ENCODE measurements at places on chromosomes 13 and 19.
A peak's percentile ranks its signal among the peaks of the same experiment; 100 is the strongest.

DNA sequence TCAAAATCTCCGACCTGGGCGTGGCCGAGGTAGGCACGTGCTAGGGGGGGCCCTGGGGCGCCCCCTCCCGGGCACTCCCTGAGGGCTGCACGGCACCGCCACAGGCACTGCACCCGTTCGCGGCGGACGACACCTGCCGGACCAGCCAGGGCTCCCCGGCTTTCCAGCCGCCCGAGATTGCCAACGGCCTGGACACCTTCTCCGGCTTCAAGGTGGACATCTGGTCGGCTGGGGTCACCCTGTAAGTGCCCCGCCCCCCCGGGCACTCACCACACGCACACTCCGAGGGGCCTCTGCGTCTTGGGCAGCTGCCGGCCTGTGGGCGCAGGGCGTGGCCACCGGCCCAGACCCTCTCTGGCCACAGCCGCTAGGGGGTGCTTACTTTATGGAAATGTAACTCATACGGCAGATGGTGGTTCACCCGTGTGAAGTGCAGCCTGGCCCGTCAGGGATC is 14.9 kb downstream of the STK11 start:
- no peak for DNase-seq

DNA sequence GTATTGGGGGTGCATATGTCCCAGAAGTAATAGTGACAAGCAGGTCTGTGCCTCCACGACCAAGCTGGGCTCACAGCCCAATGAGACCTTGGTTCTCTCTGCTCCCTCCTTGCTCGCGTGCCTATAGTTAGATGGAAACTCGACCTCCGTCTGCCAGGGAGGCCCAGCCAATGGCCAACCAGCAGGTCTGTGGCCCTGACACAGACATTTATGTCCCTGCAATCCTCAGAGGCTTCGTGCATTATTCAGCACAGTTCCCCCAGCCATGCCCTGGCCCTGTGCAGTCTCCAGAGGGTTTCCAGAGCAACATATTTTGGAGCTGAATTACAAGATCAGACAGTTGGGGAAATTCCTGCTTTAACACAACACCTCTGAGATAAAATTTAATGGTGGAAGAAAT is 105.1 kb downstream of the UQCRFS1 start:
- no peak for DNase-seq

GRCh38 chr13:25881136-25881926 is 170.5 kb downstream of the SHISA2 start:
- DNase-seq = no peak

GRCh38 chr19:29428071-29428470 is 97.7 kb upstream of the VSTM2B start:
- no peak for DNase-seq

DNA sequence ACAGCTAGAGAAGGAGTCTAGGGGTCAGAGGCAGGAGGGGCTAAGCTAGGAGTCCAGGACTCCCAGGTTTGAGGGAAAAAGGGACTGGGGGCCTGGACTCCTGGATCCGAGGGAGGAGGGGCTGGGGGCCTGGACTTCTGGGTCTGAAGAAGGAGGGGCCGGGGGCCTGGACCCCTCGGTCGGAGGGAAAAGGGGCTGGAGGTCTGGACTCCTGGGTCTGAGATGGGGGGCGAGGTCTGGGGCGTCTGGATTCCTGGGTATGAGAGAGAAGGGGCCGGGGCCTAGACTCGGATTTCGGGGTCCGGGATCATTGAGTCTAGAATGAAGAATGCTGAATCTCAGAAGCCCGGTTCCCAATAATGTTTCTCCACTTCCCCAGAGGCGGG is 18.5 kb downstream of the BRSK1 start:
- no peak for DNase-seq

DNA sequence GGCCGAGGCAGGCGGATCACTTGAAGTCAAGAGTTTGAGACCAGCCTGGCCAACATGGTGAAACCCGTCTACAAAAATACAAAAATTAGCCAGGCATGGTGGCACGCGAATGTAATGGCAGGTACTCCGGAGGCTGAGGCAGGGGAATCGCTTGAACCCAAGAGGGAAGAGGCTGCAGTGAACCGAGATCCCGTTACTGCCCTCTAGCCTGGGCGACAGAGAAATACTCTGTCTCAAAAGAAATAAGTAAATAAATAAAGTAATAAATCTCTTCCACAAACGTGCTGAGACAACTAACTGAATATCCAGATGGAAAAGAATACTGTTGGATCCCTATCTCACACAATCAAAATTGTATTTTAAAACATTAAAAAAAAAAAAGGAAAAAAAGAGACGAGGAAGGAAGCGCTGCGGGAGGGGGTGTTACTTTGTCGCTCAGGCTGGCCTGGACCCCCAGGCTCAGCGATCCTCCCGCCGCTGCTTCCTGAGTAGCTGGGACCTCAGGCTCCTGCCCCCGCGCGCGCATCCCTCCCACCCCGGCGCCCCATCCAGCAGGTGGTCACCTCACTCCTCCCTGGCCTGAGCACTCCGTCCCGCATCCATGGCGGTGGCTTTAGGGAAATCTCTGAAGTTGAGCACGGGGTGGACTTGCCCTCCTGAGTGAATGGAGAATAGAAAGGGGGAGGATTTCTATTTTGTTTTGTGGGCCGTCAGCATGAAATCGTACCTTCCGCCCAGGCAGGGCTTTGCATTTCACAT is 628 bp upstream of the ZNF813 start:
- DNase-seq = peak; percentile 48

- DNase-seq = no peak
Observed at GRCh38 chr13:26487781-26488180, 69.7 kb upstream of the WASF3 start.

GRCh38 chr13:67538906-67539305 is 308.8 kb upstream of the PCDH9 start:
- DNase-seq = no peak

GRCh38 chr19:15417699-15418098 is 1.1 kb downstream of the AKAP8L start:
- no peak for DNase-seq

DNA sequence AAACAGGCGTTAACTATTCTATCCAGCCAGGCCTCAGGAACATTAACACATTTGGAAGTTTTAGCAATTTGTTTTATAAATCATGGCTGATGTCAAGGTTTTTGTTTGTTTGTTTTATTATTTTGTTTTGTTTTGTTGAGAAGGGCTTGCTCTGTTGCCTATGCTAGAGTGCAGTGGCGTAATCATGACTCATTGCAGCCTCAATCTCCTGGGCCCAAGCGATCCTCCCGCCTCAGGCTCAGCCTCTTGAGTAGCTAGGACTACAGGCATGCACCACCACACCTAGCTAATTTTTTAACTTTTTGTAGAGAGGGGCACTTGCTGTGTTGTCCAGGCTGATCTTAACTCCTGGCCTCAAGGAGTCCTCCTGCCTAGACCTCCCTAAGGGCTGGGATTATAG is 28.3 kb downstream of the NUP58 start:
- DNase-seq = no peak

DNA sequence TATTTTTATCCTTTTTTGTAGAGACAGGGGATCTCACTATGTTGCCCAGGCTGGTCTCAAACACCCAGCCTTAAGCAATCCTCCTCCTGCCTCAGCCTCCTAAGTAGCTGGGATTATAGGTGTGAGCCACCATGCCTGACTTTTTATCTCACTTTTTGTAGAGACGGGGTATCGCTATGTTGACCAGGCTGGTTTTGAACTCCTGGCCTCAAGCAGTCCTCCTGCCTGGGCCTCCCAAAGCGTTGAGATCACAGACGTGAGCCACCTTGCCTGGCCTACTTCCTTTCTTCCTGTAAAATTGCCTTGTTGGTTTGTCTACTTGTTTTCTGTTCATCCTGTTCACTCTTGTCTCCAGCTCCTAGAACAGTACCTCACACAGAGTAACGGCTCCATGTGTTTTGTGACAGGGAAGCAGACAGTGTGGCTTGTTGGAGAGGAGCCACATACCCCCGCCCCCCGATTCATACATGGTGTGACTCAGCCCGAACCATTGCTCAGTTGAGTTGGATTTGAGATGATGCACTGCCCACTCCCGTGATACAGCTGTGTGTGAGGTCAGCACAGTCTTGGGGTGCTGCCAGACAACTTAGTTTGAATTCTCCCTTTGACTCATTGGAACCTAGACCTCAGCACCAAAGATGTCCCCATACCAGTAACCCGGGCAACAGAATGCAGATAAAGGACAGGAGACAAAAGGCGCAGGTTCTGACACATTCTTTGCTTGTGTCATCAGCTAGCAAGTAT is 34.2 kb downstream of the GPR42 start:
- no peak for DNase-seq

GRCh38 chr19:49057636-49058234 is at the start of gene CGB7:
Gene CGB7 (minus strand): TSS chr19:49057749. CDS start chr19:49055375, 2,374 bp downstream.
- peak; percentile 61 for DNase-seq

DNA sequence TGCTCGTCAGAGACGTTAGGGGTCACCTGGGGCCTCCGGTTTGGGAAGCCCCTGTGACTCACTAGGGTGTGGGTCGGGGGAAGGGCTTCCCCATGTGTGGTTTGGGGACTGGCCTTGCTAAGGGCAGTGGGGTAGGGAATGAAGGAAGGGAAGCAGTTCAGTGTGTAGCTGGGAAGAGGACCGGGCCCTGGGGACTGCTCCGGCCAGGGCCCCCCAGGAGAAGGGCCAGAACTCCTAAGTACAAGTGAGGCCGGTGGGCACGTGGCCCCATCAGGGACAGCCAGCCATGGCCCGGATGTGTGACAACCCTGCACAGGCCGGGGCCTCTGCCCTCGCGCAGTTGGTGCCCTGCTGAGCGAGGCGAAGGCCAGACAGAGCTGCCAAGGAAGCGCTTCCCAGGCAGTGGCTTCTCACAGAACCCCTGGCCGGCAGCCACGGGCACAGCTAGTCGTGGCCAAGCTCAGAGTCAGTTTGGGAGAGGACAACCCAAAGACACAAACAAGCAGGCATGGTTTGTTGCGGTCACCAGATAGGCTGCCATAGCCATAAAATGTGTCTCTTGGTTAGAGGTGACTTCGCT is 25.7 kb downstream of the TEX29 start:
- no peak for DNase-seq

- DNase-seq = no peak
Observed at GRCh38 chr13:112852392-112852791, 116.6 kb upstream of the MCF2L start.

DNA sequence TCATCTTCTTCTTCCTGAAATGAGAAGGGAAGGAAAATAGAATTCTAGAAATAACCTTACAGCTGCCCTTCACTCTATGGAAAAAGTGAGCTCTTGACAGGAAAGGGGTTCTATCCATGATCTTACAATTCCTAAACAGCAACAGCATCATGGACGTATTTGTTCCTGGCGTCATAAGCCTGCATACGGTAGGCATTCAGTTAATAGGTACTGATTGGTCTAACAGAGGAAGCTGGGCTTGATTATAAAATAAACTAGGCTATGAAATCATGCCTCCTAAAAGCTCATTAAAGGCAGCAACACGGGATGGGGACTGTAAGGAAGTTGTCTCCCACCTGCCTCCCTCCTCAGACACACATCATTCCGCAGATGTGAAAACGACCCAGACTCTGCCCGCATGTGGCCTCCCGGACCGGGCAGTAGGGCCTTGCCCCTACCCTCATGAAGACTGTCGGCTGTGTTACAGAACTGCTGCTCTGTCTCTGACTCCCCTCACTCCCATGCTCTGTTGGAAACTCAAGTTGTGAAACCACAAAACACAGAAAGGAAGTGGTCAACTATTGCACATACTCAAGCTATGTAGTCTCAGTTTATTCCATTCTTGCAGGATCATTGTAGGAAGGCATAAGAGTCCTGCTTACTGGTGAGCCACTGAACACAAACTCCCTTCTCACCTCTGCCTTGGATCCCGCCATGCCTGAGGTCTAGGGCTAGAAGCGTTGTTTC is 129.8 kb downstream of the DLEU7 start:
- DNase-seq = no peak

DNA sequence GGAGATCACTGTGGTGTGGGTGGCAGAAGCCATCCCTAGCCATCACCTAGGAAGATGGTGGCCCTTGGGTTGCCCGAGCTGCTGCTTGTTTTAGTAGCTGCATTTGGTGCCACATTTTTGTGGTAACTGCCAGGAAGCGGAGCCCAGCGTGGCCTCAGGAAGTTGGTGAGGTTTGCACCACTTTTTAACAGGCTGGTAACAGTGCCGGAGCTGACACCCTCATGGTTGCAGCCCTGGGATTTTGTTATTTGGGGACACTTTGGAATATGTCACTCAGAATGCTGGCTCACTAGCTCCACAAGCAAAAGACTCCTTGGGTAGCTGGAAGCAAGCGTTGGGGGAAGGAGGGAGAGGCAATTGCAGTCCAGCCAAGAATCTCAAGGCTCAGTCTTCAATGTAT is 22.1 kb downstream of the ACTN4 start:
- DNase-seq = no peak

DNA sequence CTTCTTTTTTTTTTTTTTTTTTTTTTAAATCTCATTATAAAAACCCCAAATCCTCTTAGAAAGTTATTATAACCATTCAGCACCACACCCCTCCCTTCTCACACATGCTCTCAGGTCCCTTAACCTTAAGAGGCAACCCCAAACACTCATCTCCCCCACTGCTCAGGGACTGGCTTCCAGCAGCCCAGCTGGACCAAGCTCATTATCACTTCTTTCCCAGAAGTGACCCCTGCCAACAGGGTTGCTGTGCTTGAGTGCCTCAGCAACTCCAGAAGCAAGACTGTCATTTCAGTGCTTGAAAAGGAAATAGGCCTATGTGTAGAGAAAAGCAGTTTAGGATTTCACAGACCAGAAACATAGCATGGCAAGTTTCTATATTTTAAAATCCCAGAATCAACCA is 84.3 kb downstream of the SLAIN1 start:
- no peak for DNase-seq

DNA sequence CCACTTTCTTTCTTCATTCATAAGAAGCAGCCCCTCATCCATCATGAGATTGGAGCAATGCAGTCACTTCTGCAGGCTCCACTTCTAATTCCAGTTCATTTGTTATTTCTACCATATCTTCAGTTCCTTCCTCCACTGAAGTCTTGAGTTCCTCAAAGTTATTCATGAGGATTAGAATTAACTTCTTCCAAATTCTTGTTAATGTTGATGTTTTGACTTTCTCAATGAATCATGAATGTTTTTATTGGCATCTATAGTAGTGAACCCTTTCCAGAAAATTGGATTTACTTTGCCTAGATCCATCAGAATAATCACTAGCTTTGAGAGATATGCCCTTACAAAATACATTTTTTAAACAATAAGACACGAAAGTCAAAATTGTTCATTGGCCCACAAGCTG is 2567.7 kb upstream of the PCDH20 start:
- no peak for DNase-seq

DNA sequence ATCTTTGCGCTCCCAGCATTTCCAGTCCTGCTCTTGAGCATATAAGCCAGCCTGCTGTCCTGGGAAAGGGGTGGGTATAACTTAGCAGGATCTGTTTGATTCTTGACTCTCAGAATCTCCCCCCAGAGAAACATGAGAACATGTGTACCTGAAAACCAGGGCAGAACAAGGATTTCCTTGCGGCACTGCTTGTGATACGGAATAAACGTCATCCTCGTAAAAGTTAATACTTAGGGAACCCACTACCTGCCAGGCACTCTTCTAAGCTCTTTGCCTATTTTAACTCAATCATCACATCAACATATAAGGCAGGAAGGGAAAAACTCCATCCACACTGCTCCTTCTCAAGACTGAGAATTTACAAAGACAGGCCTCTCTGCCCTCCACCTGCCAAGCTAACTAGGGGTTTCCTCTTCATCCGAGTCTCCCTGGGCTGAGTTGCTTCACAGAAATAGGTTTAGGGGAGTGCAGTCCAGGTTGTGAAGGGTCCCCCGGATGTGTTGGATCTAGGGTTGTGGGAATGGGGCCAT is 1.1 kb downstream of the ZNF653 start:
- DNase-seq = no peak
